ENCODE measurements at places on chromosomes 6 and 20. TPM values are rescaled to one million over a fixed set of nuclear protein-coding genes. Genes with fewer than 3 reads are reported as not detected.
A peak's percentile ranks its signal among the peaks of the same experiment; 100 is the strongest.

DNA sequence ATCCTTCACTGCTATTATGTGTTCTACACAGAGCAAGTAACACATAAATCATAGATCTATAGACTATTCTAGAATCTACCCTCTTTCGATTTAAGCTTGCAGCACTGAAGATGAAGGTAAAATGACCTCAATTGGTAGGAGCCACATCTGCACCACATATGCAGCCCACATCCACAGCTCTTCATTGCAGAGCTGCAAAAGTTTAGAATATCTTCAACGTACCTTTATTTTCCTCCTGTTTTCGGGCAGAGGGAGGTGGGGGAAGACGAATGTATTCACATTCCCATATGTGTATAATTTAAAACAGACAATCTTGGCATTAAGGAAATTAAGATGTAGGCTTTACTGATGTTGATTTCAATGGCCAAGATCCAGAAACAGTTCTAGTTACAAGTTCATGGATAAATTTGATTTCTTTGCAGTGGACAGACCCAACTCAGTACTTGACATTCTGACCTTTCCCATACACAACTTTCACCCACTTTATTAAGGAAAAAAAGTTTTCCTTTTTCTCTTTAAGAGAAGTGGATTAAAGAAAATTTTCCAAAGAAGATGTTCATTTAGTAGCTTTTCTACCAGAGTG is 14.0 kb downstream of the EPB41L2 start:
- no peak for DNase-seq
- no peaks in the 10 kb centered on the region for H3K36me3 ChIP-seq
- H3K4me3 ChIP-seq = no peak overlapping the region
- H3K27ac ChIP-seq = no peak overlapping the region
- no peaks in the 10 kb centered on the region for H3K27me3 ChIP-seq

DNA sequence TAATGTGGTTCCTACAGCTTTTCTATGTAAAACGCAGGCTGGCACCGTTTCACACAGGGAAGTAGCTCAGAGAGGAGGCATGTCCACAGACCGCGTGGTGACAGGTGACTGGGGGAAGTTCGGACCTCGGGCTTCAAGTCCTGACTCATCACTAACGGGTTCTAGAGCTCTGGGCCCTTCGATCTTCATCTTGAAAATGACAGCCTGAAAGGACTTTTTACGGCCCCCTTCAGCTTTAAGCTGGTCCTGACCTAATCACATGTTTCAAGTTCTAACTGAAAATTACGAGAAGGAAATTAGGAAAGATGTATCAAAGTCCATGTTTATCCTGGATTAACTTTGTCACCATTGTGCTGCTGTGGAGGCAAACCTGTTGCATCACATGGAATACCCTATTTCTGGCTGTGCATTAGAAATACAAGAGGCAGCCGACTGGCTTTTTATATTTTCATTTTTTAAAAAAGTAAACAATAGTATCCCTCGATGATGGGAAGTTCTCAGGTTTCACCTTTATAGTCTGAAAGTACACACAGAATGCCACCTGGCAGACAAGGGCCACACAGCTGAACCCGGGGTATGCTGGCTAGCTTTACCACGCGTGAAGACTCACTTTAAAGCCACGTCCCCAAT is 2.0 kb downstream of the MAN1A1 start:
- peaks cover 4% of the 10 kb centered on the region for H3K27me3 ChIP-seq
- no peaks in the 10 kb centered on the region for H3K36me3 ChIP-seq
- DNase-seq = peak; percentile 20
- peak overlapping the region; percentile 17 for H3K27ac ChIP-seq
- peak overlapping the region; percentile 87 for H3K4me3 ChIP-seq

DNA sequence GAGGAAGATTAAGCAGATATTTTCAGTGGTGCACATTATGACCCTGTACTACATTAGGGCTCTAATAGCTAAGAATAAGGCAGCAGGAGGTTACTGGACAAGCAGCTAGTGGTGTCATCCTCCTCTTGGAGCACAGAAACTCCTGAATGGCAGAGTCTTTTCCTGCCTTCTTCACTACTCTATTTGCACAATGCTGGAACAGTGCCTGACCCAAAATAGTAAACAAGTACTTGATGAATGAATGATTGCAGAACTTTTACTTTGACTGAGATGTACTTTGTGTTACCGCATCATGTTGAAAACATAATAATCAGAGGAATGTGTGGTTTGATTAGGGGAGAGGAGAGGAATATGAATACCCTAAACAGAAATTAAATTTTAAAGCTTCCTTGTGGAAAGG is 30.0 kb upstream of the UST start:
- DNase-seq = no peak
- no peaks in the 10 kb centered on the region for H3K4me1 ChIP-seq
- no peak overlapping the region for H3K27ac ChIP-seq
- no peaks in the 10 kb centered on the region for H3K36me3 ChIP-seq

Gene PRSS35
- total RNA-seq = 0.50 TPM

Gene MOXD1
- total RNA-seq = 0.58 TPM

Gene BEND6
- 0.30 TPM for total RNA-seq

Gene GRM1
- not detected for total RNA-seq

Data from psoas muscle (tissue), 8 donors.